ENCODE measurements at places on chromosomes 5 and 9. TPM values are rescaled to one million over a fixed set of nuclear protein-coding genes. Genes with fewer than 3 reads are reported as not detected.

DNA sequence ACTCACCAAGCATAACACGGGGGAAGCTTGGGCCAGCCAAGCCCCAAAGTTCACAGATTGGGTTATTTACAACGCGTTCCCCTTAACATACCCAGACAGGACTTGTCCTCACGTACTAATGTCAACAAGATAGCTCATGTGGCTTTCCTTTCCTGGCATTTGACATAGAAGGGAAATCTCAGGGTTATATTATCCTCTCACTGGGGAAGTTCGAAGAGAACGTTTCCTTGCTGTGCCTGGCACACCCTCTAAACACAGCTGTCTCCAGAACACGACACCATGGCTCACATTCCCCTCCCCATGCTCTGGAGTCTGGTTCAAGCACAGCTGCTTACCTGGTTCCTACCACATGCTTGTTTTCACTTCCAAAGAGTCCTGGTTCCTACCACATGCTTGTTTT lies 46.8 kb upstream of the OTULINL start:
- DNase-seq: no peak

GRCh38 chr9:95613670-95614069 lies 96.9 kb upstream of the PTCH1 start:
- no peak for DNase-seq

DNA sequence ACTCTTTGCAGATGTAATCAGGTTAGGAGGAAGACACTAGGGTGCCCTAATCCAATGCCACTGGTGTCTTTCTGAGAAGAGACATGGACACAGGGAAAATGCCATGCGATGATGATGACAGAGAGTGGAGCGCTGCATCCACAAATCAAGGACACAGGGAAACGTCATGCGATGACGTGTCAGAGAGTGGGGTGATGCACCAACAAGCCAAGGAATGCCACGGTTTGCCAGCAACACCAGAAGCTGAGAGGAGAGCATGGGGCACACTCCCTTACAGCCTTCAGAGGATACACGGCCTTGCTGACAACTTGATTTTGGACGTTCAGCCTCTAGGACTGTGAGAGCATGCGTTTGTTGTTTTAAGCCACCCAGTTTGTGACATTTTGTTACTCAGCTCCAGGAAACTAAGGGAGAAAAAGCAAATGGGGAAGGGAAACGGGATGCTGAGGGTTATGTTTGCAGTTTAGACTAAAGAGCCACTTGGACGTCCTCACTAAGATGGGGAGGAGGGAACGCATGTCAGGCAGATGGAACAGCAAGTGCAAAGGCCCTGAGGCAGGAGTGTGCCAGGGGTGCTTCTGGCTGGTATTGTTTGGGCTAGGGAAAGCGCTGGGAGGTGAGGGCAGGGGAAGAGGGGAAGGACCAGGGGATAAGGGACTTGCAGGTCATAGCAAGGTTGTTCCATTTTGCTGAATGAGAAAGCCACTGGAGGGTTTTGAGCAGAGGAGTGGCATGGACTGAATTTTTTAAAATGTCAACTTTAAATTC lies 2.5 kb upstream of the TENT4A start:
- DNase-seq: no peak

SSBP2 gene
- polyA plus RNA-seq: 68.8 TPM

DNA sequence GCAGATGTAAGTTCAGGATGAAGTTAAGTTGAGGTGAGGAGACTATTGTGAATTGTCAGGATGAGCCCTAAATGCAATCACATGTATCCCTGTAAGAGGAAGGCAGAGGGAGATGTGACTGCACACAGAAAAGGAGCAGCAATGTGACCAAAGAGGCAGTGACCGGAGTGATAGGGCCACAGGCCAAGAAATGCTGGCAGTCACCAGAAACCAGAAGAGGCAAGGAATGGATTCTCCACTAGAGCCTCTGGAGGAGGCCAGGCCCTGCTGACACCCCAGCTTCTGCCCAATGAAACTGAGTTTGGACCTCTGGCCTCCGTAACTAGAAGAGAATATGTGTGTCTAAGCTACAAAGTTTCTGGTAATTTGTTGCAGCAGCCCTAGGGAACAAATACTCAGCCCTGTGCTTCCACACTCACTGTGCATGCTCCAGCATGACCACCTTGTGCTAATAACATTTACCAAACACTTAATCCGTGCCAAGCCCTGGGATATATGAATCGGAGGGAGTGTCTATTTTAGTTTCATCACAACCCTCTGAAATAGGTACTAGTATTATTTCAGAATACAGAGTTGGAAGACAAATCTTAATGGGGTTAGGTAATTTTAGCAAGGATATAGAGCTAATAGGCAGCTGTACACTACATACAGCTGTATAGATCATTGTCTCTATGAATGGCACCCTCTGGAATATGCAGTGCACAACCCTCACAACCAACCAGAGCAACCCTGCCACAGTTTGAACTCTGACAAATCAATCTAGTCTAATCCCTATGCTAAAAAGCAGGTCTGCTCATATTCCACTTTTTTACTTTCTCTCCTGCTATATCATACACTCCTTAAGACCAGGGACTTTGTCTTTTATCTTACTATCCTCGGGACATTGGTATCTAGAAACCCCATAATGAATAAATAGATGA lies 7.8 kb upstream of the GPX8 start:
- DNase-seq: peak; percentile 52
